ENCODE measurements at places on chromosomes 5 and 9. TPM values are rescaled to one million over a fixed set of nuclear protein-coding genes. Genes with fewer than 3 reads are reported as not detected.

Gene FBLL1
- 79.6 TPM for polyA plus RNA-seq

Gene PCDHGB2
- polyA plus RNA-seq = 0.30 TPM

Gene F12
- polyA plus RNA-seq = 1.4 TPM

Gene TMEM215
- polyA plus RNA-seq = not detected

All from neural cell (in vitro differentiated cells).